ENCODE measurements at places on chromosomes 13 and 19. TPM values are rescaled to one million over a fixed set of nuclear protein-coding genes. Genes with fewer than 3 reads are reported as not detected.
A peak's percentile ranks its signal among the peaks of the same experiment; 100 is the strongest.

DNA sequence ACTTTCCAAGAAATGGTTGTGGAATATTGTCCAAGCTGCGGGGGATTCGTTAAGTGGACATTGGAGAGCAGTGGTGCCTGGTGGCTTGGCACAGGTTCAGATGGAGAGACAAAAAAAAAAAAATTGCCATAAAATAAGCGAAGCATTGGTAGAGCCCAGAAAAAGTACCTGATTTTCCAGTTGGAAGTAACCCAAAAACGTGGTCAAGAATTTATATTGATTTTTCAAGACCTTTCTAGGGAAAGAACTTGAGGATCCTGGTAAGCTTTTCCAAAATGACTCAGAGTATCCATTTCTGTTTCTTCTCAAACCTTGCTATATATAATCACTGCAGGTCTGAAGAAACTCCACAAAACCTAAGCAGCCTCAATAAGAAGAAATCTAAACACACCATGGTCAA, 94.6 kb downstream of the ING1 start:
- DNase-seq = no peak

- no peak for DNase-seq
These were observed at the start of gene ARHGEF7 for GRCh38 chr13:111115061-111115964. ARHGEF7 (plus strand) TSS chr13:111115310; CDS start chr13:111115527, 217 bp downstream.

GRCh38 chr19:33407140-33407551, 33.6 kb downstream of the CEBPG start:
- DNase-seq = no peak

DNA sequence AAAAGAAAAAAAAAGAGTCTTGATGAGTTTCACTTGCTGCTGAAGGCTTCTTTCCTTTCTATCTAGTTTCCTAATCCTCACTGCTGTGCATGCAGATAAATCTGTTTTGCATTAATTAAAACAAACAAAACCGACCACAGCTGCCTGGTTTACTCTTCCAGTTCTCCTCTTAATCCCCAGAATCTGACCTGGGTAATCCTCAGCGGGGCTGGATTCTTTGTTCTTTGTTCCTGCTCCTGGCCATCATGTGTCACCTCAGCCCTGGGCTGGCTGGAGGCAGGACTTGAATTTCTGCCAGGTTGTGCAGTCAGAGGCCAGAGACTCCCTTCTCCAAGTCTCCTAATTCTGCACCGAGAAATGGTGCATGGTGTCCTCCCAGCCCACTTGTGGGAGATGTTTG, 52.2 kb upstream of the CYP4F8 start:
- no peak for DNase-seq

DNA sequence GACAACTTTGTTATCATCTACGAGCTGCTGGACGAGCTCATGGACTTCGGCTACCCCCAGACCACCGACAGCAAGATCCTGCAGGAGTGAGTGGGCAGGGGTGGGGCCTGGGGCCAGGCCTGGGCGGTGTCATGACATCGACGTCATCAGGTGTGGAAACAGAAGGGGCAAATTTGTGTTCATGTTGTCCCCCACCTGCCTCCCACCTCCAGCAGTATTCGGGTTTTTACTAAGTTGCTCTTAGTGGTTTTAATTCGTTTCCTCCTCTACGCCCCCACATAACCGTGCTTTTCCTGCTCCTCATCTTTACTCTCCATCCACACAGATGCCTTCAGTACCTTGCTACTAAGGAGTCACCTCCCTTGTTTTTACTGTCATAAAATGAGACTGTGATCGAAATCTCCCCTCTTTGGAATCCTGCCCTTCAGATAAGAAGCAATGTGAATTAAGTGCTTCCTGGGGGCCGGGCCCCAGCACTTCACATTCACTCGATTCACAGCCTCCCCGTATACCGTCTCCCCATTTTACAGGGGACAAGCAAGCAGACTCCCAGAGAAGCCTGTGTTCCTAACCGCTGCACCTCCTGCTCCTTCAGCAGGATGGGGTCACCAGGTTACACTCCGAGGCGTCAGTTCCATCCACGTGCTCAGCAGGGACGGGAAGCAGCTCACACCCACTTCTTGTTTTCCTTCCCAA, 10.5 kb downstream of the AP1M1 start:
- DNase-seq = no peak

- no peak for DNase-seq
These were observed 44.8 kb downstream of the USP12 start for GRCh38 chr13:27126859-27127258.

DNA sequence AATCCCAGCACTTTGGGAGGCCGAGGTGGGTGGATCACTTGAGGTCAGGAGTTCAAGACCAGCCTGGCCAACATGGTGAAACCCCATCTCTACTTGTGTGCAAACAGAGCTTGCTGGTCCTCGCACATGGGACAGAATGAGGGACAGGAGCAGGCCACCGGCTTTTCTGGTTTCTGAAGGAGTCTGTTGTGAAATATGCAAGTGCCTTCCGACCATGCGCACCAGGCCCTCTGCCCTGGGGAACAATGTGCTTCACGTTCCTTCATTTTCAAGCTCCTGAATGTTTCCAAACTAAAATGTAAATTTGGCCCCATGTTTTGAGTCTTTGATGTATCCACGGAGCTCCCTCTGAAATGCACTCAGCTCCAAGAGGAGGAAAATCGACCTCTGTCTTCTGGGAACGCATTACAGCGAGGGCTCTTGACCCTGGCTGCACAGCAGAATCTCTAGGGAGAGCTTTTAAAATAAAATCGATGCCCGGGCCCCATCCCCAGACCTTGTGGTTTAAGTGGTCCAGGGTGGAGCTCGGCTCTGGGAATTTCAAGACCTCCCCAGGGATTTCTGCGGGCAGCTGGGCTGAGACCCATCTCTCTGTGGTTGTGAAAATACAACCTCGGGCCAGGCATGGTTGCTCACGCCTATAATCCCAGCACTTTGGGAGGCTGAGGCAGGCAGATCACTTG, 9.3 kb upstream of the ACP4 start:
- DNase-seq = no peak

DNA sequence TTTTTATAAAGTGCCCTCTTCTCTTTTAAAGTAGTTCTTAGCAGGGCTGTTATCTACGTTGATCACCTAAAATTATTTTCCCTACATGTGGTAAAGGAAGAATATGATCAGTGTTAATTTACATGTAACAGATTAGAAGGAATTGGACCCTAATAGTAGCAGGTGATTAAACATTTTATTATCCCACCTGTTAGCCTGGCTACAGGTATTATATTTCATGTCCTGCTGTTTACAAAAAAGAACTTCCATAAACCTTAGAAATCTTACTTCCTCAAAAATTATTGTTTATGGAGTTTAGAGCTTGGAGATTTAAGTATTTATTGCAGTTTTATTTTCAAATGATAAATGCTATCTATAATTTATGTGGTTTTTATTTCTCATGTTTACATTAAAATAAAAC, 1226.7 kb downstream of the UQCRFS1 start:
- no peak for DNase-seq

GRCh38 chr13:75661443-75661842, 25.3 kb downstream of the LMO7 start:
- DNase-seq = no peak

- DNase-seq = no peak
These were observed 214.8 kb downstream of the LMO7 start for GRCh38 chr13:75850916-75851315.

GRCh38 chr19:5308451-5309437, 31.9 kb downstream of the PTPRS start:
- DNase-seq = peak; percentile 50

DNA sequence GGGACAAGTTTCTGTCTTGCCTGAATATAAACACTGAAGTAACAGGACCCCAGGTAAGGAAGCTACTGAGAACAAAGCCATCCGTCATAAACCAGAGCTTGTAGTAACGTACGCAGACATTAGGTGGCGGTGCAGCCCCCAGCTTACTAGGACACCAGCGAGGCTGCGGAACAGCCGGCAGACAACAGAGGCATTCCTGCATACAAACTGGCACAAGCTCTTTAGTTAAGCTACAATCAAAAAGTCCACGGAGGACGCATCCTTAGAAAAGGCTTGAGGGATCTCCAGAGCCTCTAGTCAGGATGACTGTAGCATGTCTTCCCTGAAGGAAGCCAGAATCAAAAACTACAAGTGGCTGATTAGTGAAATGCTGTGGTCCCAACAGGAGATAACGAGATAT, 26.2 kb downstream of the ZNF160 start:
- peak; percentile 66 for DNase-seq

DNA sequence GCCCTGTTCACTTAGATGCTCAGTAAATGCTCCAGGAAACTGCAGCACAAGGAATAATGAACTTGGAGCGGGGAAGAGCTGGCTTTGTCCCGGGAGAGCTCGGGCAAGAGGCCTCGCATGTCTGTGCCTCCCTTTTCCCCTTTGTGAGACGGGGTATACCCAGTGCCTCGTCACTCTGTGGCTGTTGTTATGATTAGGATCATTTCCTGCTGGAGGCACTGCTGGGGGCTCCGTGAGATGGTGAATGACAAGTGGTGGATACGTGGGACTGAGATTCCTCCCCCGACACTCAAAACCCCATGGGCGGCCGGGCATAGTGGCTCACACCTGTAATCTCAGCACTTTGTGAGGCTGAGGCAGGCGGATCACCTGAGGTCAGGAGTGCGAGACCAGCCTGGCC, 1.1 kb upstream of the PLVAP start:
- no peak for DNase-seq

DNA sequence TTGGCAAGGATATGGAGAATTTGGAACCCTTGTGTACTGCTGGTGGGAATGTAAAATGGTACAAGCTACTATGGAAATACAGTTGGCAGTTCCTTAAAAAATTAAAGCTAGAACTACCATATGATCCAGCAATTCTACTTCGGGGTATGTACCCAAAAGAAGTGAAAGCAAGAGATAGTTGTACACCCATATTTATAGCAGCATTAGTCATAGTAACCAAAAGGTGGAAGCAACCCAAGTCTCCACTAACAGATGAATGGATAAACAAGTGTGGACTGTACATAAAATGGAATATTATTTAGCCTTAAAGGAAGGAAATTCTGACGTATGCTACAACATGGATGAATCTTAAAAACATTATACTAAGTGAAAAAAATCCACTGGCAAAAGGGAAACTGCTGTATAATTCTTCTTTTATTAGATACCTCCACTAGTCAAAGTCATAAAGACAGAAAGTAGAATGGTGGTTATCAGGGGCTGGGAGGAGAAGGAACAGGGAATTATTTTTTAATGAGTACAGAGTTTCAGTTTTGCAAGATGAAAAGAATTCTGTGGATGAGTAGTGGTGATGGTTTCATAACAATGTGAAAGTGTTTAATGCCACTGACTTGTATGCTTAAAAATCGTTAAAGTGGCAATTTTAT, 141.6 kb downstream of the RXFP2 start:
- DNase-seq = no peak

GRCh38 chr19:15393963-15394362, 14.4 kb upstream of the AKAP8 start:
- DNase-seq = no peak

- DNase-seq = no peak
These were observed 24.6 kb downstream of the ARHGAP35 start for GRCh38 chr19:46885411-46885810.

DNA sequence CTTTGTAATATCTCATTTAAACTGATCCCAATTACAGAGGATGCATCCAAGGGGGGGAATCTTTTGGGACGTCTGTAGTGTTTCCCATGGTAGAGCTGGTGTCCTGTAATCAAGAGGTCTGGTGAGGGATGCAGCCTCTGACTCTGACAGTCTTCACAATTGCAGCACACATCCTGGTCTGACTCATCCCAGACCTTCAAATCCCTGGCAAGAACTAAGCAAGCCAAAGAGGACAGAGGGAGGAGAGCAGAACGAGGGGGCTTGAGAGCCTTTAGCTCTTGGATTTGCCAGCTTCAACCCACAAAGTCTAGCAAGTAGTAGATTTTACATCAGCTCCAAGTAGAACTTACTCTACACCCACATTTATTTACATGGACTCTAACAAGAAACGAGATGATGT, 17.3 kb upstream of the FCGBP start:
- no peak for DNase-seq

DNA sequence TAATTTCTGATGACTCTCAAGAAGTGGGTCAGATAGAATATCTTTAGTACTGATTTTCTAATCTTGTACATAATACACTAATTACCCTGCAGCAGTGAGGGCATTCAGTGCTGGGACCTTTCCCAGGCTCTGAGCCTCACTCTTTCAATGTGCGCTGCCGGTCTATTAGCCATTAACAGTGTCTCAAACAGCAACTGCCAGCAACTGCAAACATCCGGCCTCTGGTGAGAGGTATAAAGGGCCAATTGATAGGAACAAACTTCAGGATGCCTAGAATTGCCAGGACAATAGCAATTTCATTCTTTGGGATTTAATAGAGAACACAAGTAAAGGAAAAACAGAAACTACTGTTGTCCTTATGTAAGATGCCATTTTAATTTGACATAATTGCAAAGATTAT, 604.4 kb upstream of the SPRY2 start:
- DNase-seq = peak; percentile 7

DNA sequence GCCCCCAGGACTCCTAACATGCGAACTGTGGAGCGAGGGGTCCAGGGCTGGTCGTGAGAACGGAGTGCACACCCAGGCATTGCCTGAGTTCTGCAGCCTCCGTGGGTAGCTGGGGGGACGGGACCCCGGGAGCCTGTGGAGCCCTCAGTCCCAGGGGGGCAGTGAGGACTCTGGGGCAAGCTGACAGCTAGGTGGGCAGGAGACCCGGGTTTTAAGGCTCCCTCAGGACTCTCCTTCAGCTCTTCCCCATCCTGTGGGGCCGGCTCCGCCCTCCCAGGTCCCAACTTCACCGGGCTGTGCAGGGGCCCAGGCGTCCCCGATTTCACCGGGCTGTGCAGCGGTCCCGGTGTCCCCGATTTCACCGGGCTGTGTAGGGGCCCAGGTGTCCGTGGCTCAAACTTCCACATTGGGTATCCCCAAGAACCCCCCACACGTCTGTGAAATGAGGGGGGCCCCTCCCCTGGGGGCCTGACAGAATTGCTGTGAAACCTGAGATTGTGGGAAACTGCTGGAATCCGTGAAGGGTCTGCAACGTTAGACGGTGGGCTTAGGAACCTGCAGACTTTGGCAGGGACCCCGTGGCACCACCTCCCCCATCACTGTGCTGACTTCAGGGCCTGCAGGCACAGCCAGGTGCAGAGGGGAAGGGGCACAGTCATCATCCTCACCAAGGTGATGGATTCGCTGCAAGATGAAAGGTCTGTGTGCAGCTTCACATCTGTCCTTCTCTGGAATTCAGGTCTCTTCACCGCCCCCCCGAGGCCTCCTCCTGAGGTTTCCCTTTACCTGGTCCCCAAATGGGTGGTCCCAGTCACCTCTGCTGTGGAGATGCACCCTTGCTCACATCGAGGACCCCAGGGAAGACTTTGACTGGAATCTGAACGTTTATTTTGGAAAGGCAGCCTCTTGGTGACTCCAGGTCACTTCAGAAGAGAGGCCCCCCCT, 73.2 kb upstream of the MCF2L start:
- no peak for DNase-seq

GRCh38 chr13:46799139-46799538, 2.2 kb upstream of the ESD start:
- DNase-seq = no peak

The IZUMO2 gene
- polyA plus RNA-seq = 0.26 TPM

The CFAP97D2 gene
- not detected for polyA plus RNA-seq

The ZNF570 gene
- 12.0 TPM for polyA plus RNA-seq

The SLC5A5 gene
- polyA plus RNA-seq = not detected

The MBD3L1 gene
- not detected for polyA plus RNA-seq

The CAPS gene
- 45.3 TPM for polyA plus RNA-seq

The WDR87 gene
- 0.01 TPM for polyA plus RNA-seq

The ATCAY gene
- 0.44 TPM for polyA plus RNA-seq

The FUT1 gene
- 4.2 TPM for polyA plus RNA-seq

The URAD gene
- polyA plus RNA-seq = not detected

The NLRP7 gene
- not detected for polyA plus RNA-seq

Data from renal pelvis (tissue), 12 donors.